Fibroblast of skin of scalp (primary cell): ENCODE measurements at places on chromosomes 6 and 20.

DNA sequence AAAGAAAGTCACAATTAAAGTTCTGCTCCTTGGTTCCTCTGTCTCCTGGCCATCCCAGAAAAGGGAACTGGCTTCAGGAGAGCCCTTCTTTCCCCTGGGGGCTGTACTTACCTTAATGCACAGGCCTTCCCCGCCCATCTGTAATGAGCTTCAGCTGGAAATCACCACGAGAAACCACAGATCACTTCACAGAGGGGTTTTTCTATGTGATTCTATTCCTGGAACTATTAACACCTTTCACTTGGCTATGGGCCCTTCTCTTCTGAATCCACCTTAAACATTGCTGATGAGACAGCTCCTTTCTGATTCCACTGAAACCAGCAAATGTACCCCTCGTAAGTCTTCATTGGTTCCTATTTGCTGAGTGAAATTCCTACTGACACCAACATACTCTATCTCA lies 80.7 kb downstream of the FOXF2 start:
- no peak for DNase-seq

DNA sequence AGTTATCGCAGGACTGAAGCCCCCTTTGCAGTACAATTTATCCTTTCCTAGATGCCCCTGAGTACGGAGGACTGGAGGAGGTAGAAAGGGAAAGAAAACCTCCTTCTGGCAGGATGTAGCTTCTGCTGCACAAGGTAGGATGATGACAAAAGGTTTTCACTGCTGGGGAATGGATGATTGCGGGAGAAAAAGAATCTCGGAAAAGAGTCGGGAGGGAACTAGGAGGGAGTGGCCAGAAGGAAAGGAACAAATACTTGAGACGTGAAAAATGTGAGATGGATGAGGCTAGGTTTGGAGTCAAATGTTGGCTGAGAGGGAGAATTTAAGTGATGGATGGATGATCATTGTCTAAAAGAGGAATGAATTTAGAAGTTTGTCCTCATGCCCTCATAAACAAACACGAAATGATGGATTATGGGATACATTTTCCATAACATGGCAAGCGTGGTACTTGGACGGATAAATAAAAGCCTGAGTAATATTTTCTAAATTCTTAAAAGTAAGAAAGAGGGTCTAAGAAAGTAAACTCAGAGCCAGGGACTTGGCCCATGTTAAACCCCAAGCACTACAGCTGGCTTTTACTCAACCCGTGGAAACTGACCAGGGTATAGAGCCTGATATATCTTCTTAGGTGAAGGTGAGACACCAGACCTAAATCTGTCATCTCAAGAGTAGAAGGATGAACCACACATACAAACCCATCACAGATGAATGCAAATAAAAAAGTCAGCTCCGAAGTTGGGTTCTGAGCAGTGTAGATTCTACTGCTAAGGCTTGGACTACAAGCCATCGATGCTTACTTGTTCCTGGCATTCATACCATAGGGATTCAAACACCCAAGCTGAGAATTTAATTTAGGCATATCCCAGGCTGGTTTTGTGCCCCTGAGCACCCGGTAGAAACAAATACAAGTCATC lies 72.4 kb downstream of the HFE start:
- peak; percentile 41 for DNase-seq

- DNase-seq, result peak; percentile 58
Measured at GRCh38 chr20:51650685-51651134, 108.2 kb upstream of the NFATC2 start.

DNA sequence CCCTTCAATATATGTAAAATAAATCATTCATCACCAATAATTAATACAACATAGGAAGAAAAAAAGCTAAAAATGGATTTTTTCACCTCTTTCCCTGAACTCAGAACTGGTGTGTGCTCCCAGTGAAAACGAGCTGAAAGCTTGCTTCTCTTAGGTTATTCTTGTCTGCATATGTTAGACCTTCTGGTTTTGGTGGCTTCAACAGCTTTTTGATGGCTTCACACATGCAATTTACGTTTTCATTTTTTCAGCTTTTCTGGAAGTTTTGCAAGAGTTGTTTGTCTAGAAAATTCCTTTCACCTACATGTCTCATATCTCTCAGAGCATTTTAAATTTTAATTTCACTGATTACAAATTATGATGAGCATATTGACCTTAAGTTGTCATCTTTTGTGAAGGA lies 86.9 kb upstream of the PTCHD4 start:
- no peak for DNase-seq

DNA sequence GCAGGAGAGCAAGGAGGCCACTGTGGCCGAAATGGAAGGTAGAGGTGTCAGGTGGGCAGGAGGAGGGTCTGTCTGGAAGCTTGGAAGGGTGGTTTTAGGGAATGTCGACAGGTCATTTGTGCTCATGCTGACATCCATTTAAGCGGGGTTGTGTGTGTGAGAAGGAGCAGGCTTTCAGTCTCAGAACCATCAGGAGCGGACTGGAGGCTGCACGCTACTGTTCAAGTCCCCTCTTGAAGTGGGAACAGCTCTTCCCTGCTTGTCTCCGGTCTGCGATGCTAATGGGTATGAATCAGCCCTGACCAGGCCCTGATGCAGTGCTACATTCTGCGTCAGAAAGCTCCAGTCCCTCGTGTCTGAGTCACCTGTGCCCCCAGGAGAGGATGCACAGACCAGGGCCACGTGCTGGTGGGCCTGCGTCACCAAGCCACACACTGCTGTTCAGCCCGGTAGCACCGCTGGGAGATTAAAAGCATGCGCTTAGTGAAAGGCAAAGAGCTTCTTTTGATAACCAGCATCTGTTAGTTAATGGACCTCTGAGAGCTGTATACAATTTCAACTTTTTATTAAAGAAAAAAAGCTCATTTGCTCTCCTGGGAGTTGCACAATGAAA lies 58.0 kb downstream of the APCDD1L start:
- DNase-seq, result peak; percentile 68

DNA sequence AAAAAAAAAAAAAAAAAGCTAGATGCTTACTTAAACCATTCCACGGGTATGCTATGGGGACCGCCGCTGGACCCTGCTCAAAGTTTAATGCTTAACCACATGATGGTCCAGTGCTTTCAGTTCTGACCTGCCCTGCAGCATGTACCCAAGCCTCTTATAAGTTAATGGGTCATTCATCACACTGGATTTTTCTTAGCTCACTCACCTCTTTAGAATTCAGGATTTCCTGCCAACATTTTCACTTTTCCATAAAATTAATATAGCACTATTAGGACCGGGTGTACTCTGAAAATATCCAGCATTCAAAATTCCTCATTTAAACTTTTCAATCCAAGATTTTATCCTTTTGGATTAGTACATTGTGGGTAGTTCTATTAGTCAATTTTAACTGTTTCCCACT lies 140.8 kb downstream of the ALDH8A1 start:
- peak; percentile 47 for DNase-seq

- peak; percentile 73 for DNase-seq
Measured at GRCh38 chr6:12483712-12484111, 193.6 kb downstream of the EDN1 start.

GRCh38 chr6:145529582-145529981 lies 205.7 kb downstream of the EPM2A start:
- DNase-seq, result no peak

DNA sequence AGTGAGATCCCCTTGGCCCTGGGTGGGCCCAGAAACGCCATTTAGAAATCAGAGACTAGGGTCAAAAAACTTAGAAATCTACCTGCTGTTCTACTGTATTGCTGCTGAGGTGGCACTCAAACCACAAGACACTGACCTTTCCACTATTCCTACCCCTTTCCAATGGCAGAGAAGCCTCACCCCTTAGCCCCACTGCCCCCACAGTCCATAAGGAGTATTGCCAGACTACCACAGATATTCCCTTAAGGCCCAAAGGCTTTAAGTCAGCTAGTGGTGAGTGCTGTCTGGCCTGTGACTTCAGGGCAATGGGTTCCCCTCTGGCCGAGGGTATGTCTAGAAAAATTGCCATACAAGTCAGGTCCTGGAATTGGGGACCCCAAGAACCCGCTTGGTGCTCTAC lies 656.1 kb downstream of the COL12A1 start:
- DNase-seq, result no peak

DNA sequence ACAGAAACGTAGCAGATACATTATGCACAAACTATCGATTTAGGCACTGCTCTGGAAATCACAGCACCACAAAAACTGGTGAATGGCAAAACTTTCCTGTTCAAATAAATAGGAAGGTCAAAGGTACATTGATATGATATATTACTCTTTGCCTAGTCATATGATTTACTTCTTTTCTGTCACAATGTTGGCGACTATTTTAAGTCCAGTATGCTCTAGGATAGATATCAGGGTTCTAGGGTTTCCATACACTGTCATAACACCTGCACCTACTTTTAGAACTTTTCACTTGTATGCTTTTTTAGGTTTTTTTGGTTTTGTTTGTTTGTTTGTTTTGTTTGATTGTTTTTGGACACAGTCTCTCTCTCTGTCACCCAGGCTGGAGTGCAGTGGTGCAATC lies 25.0 kb downstream of the KHDC1L start:
- DNase-seq, result no peak

- DNase-seq, result no peak
Measured at GRCh38 chr6:111676383-111676782, 70.7 kb upstream of the TRAF3IP2 start.

GRCh38 chr20:41627611-41628244 lies 9.6 kb upstream of the CHD6 start:
- DNase-seq, result no peak

DNA sequence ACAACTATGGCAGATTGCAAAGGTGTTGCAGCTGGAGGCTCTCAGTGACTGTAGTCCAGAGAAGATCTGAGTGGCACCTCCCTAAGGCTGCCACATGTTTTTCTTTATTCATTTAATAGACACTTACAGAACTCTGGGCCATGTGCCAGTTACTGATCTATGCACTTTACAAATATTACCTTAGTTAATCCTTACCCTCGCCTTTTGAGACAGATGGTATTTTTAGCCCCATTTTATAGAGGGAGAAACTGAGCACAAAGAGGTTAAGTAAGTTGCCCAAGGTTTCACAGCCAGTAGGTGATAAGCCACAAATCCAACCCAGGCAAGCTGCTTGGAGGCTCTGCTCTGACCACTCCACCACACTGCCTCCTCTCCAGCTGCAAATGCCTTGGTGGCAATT lies 6.5 kb upstream of the SCRT2 start:
- no peak for DNase-seq

DNA sequence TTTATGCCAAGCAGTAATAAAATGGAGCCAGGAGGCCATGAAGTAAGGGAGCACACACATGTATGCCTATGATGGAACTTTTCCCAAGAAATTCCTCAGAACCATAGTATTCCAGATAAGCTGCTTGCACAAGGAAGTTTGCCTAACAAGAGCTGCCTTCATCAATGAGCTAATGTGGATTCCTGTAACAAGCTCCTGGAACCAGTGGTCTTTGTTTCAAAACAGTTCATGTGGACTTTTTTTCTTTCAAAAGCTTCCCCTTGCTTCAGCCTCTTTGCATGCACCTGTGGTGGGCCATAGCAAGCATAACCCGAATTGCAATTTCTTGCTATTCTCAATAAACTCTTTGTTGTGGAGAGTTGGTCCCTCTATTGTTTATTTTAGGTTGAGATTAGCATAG lies 359.6 kb downstream of the UTRN start:
- no peak for DNase-seq

DNA sequence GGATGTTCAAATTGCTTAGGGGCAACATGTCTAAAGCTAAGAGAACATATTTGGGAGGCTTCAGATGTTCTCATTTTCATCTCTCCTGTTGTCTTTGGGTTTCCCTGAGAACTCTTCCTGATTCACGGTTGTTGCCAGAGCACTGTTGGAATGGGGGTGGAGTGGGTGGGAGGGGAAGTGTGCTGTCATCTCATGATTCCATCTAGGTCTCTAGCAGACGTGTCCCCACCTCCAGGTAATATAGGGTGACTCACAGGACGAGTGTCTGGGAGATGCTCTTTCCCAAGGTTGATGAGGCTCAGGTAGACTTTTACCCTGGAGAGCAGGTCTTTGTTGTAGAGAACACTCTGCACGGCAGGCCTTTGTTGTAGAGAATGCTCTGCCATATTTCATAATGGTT lies 636.9 kb downstream of the QKI start:
- no peak for DNase-seq

- no peak for DNase-seq
Measured at GRCh38 chr6:10154251-10154650, 260.6 kb downstream of the TFAP2A start.

DNA sequence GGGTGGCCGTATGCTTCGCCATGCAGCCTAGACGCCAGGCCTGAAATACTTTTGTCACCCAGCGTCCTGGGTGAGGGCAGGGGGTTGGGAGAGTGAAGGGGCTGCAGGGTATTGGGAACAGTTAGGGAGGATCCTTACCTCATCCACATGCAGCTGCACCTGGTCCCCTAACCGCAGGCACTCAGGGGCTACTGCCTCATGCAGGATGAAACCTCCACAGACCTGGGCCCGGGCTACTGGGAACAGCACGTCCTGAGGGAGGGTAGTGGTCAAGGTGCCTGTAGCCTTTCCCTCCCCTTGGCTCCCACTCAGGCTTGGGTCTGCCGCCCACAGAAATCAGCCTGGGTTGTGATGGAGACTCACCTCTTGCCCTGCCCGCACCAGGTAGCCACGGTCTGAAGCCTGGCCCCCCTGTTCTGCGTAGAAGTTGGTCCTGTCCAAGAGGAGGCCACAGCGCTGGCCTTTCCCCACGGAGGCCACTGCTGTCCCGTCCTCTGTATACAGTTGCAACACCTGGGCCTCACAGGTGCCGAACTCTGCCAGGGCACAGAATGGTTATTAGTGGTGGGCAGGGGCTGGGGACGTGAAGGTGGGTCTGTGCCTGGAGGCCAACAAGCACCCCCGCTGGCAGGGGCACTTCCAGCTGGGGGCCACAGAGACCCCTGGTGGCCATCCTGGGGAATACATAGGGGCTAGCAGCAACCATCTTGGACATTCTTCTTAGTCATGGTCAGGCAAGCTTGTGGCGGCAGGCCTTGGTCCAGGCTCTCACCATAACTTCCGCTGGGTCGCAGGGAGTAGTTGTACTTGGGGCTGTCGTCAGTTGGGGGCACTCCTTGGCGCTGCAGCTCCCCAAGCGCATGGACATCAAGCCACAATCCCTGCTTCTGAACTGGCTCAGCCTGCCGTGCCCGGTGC lies 8.6 kb downstream of the AARS2 start:
- DNase-seq, result peak; percentile 43

DNA sequence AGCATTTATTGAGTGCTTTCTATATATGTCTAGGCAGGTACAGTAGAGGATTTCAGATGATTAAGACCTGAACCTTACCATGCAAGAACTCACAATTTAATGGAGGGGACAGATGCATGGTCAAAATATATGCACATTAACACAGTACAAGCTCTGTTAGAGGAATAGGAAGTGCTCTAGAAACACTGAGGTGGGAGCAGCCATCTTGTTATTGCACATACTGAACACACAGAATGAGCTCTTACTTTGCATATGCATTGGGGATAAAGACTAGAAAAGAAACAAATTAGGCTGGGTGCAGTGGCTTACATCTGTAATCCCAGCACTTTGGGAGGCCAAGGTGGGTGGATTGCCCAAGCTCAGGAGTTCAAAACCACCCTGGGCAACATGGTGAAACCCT lies 438.3 kb downstream of the UTRN start:
- DNase-seq, result no peak

DNA sequence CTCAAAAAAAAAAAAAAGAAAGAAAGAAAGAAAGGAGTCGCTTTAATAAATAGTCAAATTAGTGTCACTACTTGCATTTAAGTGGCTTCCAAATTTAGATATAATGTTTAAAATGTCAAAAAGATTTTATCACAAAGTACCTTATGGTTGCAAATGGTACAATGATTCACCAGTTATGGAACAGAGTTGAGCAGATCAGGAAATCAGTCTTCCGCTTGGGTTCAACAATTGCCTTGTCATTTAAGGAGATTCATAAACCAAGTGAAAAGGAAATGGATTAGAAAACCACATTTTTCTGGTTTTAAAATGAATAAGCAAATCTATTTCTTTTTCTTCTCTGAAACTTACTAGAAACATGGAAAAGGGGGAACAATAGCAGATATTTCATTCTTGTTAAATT lies 94.8 kb upstream of the PTPRT start:
- no peak for DNase-seq
